ENCODE measurements at places on chromosomes 5 and 9.

- no peak for ATAC-seq
These were observed 13.6 kb downstream of the NAIF1 start for GRCh38 chr9:128053560-128053959.

DNA sequence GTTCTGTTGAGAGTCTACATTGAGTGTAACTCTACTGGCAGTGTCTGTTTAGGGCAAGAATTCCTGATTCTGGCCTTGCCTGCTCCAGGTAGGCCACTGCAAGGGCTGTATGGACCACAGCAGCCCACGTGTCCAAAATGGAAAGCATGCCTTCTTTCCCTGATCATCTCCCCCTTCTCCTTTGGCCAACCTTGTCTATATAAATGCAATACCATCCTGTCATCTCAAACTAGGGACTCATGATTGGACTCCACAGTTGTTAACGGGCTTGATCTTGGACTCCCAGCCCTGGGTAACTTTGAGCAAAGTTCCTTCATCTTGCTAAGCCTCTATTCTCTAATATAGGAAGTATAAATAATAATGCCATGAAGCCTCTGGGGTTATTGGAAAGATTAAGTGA is 533.6 kb downstream of the BNC2 start:
- no peak for ATAC-seq

- no peak for ATAC-seq
These were observed 251.9 kb downstream of the BNC2 start for GRCh38 chr9:16618524-16618923.

- no peak for ATAC-seq
These were observed 300.6 kb upstream of the EDIL3 start for GRCh38 chr5:84685121-84685894.

GRCh38 chr5:74161170-74161569 is 479.4 kb downstream of the ENC1 start:
- ATAC-seq = no peak

GRCh38 chr9:33307067-33307466 is 16.8 kb downstream of the NFX1 start:
- ATAC-seq = no peak

DNA sequence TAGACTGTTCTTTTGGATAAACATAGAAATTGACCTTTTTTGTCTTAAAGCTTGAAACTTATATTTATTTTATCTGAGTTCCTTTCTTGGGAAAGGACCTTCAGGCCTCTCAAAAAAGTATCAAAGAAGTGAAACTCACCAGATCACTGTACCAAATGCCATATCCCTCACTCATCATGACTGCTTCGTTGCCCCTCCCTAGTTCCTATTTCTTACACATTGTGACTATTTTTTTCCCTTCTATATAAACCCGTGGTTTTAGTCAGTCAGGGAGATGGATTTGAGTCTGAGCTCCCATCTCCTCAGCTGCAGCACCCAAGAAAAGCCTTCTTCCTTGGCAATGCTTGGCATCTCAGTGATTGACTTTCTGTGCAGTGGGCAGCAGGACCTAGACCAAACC is 129.4 kb downstream of the LPAR1 start:
- no peak for ATAC-seq

DNA sequence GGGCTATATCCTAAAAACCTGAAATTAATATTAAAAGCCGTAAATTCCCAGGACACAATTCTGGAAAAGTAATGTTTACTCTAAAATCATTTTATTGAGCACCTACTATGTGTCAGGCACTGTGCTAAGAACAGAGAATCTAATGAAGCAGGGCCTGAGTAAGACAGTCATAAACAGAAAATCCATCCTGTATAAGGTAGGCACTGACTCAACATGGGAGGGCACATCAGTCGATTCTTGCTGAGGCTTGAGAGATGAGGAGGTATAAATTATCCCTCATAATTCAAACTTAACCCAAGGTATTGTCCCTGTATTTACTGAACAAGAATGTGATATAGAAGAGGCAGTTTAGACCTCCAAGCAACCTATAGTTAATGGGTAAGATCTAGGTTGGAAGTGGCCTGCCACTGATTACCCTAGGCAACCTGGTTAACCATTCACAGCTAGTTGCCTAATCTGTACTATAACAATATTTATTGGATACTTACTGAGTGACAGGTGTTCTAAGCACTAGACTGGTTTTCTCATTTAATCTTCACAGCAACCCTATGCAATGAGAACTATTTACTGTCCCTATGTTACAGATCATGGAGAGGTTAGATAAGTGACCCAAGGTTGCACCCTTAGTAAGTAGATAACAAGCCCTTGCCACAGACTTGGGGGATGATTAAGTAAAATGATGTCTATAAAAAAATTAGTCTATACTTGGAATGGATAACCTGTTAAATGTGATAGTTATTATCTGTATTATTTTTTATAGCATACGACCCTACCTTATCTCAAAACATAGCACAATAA is 317.7 kb downstream of the PDE4D start:
- ATAC-seq = no peak

DNA sequence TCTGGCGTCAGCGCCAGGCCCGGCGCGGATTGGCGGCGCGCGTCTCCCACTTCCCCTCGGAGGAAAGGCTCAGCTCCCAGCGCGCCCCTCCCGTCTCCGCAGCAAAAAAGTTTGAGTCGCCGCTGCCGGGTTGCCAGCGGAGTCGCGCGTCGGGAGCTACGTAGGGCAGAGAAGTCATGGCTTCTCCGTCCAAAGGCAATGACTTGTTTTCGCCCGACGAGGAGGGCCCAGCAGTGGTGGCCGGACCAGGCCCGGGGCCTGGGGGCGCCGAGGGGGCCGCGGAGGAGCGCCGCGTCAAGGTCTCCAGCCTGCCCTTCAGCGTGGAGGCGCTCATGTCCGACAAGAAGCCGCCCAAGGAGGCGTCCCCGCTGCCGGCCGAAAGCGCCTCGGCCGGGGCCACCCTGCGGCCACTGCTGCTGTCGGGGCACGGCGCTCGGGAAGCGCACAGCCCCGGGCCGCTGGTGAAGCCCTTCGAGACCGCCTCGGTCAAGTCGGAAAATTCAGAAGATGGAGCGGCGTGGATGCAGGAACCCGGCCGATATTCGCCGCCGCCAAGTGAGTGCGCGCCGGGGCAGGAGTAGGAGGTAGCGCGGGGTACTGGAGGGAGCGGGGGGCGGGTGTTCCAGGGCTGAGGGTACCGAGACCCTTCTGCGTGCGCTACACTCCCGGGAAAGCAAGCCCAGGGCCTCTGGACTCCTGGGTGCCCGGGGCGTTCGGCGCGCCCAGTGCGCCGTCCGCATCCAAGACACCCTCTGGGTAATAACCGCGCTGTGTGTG is at the start of gene MSX2:
Gene MSX2, plus strand, starts transcription at position 99 of the 777 bp plus-strand sequence. Its CDS starts 78 bp downstream, at position 177.
- peak; percentile 90 for ATAC-seq

DNA sequence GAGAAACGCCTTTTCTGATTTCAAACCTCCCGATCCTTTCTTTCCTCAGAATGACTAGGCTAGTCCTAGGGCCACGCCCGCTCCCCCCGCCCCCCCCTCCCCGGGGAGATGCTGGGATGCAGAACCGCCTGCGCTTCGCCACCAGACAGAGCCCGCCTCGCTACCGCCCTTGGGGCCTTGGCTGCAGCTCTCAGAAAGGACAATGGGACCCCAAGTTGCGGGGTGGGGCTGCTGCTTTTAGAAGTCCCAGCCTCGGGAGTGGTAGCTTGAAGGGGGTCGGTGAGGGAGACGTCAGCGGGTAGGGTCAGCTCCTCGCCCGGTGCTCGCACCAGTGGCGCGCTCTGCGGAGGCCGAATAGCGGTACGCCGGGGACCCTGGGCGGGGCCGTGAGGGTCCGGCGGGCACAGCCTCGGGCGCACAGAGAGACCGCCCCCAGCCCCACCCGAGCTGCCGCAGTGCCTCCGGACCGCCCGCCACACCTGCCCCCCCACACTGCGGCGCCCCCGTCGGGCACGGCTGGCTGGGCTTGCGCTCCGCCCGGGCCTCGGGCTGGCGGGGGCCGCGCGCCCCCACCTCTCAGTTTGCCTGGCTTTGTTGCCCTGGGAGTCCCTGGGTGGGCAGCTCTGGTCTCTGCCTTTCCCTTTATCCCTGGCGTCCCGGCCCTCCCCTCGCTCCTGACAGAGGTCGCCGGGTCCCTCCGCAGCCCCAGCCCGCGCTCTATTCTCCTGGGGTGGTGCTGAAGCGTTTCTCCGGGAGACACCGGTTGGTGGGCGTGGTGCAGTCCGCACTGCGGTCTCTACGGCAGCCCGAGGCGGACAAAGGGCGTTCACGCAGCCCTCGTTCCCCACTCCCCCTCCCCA is 1.2 kb downstream of the MAP1B start:
- peak; percentile 64 for ATAC-seq

- ATAC-seq = no peak
These were observed 39.4 kb downstream of the SLC6A3 start for GRCh38 chr5:1405539-1406530.

All from motor neuron (in vitro differentiated cells).